ENCODE measurements at places on chromosomes 3 and 15.
A peak's percentile ranks its signal among the peaks of the same experiment; 100 is the strongest.

- no peak for DNase-seq
These were observed 1198.9 kb downstream of the ROBO2 start for GRCh38 chr3:78238811-78239210.

DNA sequence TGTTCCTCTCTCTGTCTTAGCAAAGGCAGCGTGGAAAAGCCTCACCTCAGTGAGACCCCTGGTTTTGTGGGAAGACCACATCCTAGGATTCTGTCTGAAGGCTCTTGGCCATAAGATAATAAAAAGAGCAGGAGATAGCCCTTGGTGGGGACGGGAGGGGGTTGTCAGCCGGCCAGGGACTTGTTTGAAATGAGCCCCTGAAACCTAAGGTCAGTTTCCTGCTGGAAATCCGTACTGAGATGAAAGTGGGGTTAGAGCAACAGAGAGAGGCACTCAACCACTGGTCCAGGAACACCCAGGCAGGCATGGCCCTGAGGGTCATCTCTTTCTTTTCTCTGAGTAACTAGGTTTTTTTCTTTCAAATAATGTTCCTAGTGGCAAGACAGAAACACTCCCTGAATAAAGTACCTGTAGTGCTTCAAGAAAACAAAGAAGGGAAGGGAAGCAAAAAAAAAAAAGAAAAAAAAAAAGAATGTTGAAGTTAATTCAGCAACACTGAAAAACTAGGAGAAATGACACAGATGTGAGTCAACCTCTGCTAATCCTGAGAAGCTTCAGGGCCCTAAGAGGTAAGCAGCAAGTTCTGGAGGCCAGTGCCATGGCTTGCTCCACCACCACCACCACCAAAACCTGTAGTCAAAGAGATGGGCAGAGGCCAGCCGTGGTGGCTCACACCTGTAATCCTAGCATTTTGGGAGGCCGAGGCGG is 3.2 kb downstream of the ITGB5 start:
- no peak for DNase-seq

GRCh38 chr15:75530169-75530568 is 48.9 kb downstream of the PTPN9 start:
- DNase-seq, result no peak

DNA sequence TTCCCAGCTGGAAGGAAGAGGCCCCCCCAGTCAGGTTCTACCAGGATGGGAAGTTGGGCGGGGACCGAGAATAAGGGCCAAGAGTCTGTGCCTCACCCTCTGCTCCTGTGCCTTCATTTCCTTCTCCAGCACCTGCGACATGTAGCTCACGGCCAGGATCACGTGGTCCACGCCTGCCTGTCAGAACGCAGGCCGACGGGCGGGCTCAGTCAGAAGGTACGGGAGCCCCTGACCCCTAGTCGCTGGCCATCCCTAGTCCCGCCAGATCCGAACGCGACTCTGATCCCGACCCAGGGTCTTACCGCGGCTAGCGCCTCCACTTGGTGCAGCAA is 489 bp downstream of the GMPPB start:
- peak; percentile 88 for DNase-seq

GRCh38 chr3:185658504-185658912 is 72.4 kb downstream of the SENP2 start:
- peak; percentile 20 for DNase-seq

GRCh38 chr3:13532631-13533030 is 16.3 kb upstream of the FBLN2 start:
- DNase-seq, result no peak

DNA sequence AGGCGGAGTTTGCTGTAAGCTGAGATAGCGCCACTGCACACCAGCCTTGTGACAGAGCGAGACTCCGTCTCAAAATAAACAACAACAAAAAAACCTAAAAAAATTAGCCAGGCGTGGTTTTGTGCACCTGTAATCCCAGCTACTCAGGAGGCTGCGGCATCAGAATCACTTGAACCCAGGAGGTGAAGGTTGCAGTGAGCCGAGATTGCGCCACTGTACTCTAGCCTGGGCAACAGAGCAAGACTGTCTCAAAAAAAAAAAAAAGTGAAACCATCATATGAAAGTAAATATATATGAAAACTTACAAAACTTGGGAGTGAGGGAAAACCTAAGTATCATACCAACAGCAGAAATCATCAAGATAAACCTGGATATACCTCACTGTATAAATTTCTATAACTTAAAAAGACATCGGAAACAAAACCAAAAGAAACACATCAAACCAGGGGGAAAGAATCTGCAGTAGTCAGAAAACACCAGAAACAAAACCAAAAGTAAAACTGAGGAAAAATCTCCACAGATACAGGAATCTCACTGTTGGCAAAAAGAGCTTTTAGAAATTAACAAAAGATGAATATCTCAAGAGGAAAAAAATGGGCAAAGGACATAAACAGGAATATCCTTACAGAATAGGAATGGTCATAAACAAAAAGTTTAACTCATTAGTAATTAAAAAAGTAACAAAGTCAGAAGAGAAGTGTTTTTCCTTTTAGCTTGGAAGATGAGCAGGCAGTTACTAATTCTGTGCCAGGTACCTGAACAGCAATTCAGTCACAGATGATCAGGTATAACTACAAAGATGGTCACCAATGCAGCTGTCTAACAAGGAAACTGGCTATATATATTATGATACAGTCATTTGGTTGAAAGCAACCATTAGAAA is 41.3 kb downstream of the ETV5 start:
- no peak for DNase-seq

DNA sequence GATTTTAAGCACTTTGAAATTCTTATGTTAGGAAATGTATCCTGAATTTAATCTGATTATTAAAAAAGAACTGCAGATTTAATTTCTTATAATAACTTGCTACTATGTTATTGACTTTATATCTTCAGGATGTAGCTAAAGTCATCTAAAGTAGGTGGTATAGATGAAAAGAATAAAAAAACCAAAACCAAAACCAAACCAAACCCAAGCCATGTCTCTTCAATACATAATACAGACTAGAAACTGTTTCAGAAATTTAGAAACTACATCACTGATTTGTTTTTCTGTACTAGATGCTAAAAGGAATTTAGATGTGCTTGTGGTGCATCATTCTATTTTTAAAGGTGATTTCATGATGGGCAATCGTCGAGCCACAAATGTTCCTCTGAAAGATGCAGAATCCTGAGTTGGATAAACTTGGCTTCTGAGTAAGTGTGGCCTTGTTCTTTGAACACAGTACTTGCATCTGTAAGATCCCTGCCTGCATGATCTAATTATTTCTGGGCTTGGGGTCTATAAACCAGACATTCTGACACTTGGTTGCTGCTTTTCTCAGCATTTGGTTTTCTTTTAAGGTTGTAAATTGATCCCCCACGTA is 287.1 kb upstream of the SUCLG2 start:
- no peak for DNase-seq

DNA sequence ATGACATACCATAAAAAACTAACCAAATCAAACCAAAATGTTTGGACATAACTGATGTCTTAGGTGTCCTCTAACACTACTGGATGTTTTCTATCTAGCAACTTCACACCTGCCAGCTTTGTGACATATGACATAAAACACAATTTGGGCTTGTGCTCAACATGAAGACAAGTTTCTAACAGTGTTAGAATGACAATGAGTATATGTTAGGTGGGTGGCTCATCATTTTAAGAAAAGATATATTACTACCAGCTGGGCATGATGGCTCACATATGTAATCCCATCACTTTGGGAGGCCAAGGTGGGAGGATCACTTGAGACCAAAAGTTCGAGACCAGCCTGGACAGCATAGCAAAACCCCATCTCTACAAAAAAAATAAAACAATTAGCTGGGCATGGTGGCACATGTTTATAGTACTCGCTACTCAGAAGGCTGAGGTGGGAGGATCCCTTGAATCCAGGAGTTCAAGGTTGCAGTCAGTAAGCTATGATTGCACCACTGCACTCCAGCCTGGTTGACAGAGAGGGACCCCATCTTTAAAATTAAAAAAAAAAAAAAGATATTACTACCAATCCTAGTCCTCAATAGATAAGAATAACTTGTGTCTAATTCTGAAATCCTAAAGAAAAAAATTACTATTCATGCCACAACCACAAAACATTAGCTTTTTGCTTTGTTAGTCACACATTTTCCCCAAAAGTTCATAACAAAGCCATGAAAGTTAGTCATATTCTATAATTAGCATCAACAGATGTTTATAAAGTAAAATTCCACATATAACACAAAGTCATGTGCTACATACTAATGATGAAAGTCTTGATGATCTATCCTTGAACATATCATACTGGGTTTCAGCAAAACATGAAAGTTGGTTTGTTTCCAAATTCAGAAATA is 59.9 kb downstream of the LRRFIP2 start:
- DNase-seq, result no peak

DNA sequence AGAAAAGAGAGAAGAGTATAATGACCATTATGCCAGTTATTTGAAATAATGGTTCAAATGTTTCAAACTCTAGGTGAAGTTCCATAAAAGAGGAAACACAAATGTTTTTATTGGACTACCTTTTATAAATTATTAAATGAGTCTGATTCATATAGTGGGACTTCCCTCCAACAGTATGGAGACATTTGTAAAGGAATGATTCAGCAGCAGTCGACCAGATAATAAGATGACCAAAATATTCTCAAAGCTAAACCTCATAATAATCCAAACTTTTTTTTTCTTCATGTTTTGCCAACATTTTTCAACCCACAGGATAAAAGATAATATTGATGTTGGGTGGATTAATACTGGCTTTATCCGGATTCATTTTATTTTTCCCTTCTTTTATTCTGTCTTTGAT is 18.8 kb downstream of the TIPARP start:
- DNase-seq, result no peak

GRCh38 chr3:72490688-72491435 is 357.4 kb downstream of the SHQ1 start:
- no peak for DNase-seq

- no peak for DNase-seq
These were observed 9.8 kb upstream of the RUVBL1 start for GRCh38 chr3:128133273-128133883.

DNA sequence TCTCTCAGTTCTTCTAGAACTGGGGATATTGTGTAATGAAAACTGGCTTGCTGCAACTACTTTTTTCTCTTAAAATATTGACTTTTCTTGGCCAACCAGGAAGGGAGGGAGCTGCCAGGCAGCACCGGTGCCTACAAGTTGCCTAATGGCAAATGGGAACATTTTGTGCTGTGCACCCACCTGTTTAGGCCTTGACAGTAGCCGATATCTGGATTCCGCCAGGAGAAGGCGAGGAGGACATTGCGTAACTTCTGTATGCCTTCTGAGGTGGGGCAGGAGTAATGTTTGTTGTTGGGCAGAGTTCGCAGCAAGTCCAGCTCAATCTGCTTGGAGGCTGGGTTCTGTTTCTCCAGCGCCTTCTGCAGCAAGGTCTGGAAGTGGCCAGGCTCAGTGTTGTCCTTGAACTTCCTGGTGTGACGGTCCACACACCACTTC is 64.9 kb downstream of the TBC1D2B start:
- peak; percentile 84 for DNase-seq

DNA sequence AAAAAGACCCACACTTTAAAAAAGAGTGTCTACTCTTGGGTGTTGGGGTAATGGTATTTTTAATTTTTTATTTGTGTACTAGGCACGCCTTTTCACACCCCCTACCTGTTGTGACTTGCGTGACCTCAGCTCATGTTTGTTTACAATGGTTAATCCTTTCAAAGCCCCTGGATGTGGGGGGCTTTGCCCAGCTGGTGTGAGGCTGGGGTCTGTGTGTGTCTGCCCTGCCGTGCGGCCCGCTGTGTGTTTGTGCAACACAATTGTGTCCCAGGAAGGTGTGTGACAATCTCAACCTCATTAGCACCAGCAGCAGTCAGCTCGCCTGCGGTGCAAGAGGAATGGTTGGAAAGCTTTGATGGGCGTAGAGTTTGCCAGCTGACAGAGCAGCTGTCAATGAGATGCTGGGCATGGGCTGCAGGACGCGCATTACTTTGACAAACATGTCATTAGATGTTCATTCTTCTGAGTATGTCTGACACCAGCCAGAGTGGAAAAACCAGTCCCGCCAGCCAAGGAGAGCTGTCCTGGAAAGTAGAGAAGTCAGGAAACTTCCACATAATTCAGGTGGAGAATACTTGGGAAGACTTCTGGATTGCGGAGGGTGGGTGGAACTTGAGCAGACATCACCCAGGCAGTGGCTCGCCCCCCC is 9.6 kb downstream of the LRRK1 start:
- DNase-seq, result no peak

DNA sequence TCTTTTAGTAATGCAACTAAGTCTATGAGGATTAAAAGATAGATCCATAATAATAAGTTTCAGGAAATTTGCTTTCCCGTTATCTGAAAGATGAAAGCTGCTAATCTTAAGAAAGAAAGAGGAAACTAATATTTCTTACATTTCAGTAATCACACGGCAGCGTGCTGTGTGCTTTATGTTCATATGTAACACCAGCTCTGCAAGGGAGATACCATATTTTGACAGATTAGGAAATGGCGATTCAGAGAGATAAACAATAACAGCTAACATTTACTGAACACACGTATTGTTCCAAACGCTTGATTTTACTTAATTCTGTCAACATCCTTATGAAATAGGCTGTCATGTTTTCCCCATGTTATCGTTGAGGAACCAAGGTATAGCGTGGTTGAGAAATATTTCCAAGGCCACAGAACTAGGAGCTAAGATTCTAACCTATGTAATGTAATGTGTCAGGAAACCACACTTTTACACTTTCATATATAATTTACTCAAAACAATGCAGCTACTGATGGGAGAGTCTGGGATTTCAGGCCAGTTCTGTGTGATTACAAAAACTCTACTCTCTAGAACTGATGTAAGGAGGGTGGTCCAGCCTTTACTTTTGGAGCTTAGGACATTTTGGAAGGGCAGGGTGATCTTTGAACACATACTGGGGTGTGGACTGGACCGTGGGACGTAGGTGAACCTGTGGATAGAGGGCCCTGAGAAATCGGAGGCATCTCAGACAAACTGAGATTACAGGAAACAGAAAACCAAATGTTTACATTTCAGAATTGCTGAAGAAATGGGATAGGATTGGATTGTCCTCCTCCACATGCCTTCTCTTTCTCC is 100.6 kb downstream of the IL1RAP start:
- no peak for DNase-seq

DNA sequence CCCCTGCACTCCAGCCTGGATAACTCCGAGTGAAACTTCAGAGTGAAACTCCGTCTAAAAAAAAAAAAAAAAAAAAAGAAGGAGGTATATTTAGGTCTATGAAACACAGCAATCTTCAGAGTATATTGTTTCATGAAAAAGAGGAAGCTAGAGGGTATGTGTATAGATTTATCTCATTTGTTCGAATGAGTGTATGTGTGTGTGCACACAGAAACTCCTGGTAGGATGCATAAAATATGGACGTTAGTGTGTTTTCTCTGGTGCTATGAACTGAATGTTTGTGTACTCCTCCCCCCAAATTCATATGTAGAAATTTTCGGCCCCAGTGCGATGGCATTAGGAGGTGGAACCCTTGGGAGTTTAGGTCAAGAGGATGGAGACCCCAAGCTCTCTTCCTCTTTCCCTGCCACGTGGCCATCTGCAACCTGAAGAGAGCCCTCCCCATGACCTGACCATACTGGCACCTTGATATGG is 98.6 kb upstream of the KLF13 start:
- DNase-seq, result no peak
